Heart left ventricle (tissue), 16 donors: ENCODE measurements at places on chromosomes 2 and 18.

DNA sequence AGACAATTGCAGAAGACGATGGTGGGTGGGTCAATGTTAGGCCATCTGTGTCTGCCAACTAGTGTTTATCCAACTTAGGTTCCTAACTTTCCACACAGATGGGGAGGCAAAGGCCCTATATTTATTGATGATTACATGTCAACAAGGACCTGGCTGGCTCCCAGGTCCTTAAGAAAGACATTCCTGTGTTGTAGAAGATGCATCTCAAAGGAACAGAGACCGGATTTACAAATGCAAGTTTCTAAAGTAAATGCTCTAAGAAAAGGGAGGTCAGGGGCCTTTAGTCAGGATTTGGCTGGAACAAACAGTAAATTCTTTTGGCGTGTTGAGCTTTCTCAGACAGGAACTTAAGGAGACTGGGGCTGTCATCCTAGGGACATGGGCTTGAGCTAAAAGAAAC is 175.0 kb downstream of the SH3BP4 start:
- no peaks in the 10 kb centered on the region for H3K27me3 ChIP-seq
- H3K4me3 ChIP-seq = no peak overlapping the region
- H3K36me3 ChIP-seq = no peaks in the 10 kb centered on the region

- no peak for DNase-seq
- no peaks in the 10 kb centered on the region for H3K27me3 ChIP-seq
- H3K4me3 ChIP-seq = peak overlapping the region; percentile 78
- peaks cover 52% of the 10 kb centered on the region for H3K36me3 ChIP-seq
These were observed 1.1 kb downstream of the RPL37A start for GRCh38 chr2:216499641-216500218.

DNA sequence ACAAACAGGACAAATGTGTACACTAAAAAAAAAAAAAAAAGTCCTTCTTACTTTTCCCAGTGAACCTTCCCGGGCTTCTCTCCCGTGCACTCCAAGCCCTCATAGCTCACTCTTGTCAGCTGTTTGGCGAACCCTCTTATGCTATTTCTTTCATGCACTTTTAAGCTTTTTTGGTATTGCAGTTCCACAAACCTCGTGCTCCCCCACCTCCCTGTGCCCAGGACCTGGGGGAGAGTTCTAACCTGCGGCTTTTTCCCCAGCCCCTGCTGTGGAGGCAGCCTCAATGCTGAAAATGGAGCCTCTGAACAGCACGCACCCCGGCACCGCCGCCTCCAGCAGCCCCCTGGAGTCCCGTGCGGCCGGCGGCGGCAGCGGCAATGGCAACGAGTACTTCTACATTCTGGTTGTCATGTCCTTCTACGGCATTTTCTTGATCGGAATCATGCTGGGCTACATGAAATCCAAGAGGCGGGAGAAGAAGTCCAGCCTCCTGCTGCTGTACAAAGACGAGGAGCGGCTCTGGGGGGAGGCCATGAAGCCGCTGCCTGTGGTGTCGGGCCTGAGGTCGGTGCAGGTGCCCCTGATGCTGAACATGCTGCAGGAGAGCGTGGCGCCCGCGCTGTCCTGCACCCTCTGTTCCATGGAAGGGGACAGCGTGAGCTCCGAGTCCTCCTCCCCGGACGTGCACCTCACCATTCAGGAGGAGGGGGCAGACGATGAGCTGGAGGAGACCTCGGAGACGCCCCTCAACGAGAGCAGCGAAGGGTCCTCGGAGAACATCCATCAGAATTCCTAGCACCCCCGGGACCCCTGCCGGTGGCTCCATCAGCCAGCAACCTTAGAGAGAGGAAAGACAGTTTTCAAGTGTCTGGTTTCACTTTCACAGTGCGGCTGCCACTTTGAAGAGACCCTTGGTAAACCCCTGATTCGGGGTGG is 826 bp downstream of the KCNE4 start:
- H3K36me3 ChIP-seq = no peaks in the 10 kb centered on the region
- H3K4me3 ChIP-seq = peak overlapping the region; percentile 51
- DNase-seq = peak; percentile 54
- peak overlapping the region; percentile 83 for H3K27ac ChIP-seq
- no peaks in the 10 kb centered on the region for H3K27me3 ChIP-seq

DNA sequence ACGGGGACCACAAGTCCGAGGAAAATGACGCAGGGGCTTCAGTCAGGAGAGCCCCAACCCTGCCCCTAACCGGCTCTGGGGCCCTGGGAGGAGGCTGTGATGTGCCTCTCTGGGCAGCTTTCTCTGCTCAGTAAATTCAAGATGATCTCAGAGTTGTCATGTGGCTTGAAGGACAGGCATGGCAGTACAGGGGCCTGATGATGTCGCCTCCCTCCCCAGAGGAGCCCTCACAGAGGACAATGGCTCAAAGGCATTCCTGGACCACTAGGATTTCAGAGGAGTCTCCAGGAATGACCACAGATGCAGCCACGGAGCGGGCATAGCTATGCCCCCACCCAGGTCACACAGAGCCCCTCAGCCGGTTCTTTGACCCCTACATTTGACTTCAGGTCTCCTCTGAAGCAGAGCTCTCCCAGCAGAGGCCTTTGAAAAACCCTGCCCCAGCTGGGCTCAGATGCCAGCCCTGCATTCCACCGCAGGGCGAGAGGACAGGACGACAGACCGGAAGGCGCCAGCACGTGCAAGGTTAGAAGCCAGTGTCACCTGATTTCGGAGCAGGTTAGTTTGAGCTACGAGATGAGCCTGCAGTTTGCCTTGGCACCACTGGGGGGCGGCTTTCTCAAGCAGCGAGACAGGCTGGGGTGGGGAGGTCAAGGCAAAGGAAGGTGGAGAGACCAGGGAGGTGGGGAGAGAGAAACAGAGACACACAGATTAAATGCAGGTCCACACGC is 39.2 kb downstream of the BIN1 start:
- H3K27me3 ChIP-seq = no peaks in the 10 kb centered on the region
- no peak overlapping the region for H3K4me3 ChIP-seq
- H3K4me1 ChIP-seq = peaks cover 13% of the 10 kb centered on the region

DNA sequence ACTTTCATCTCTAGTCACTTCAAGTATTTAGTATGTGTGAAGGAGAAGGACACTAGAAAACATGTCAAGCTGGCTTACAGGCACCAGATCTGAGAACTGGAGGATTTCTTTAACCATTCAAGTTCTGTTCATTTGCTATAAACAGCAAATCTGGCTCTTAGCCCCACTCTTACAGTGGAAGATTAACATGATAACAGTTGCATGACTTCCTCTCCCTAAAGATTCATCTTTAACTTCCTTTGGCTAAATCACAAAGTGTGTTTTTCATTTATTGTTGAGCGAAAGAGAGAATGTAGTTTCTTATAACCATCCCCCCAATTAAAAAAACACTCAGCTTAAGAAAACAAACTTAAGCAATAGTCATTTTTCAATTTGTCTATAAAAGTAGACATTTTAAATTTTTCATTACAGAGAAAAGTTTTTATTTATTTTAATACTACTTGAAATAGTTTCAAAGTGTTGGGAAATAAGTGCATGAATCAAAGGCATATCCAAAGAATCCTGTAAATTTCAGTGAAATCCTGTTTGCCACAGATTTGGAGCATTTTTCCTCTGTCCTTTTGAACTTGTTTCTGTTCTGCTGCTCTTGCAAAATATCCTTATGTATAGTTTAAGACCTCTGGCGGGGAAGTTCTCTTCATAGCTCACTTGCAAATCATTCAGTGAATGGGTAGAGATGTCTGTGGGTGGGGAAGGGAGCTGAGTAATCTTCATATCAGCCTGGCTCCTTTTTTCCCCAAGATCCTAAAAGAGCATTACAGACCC is 241.0 kb upstream of the RBBP8 start:
- H3K27me3 ChIP-seq = no peaks in the 10 kb centered on the region
- H3K4me3 ChIP-seq = no peak overlapping the region
- no peak overlapping the region for H3K27ac ChIP-seq
- no peaks in the 10 kb centered on the region for H3K36me3 ChIP-seq
- H3K4me1 ChIP-seq = no peaks in the 10 kb centered on the region

- H3K4me3 ChIP-seq = no peak overlapping the region
- no peaks in the 10 kb centered on the region for H3K27me3 ChIP-seq
- no peak overlapping the region for H3K27ac ChIP-seq
- H3K4me1 ChIP-seq = no peaks in the 10 kb centered on the region
These were observed 126.7 kb upstream of the SMIM21 start for GRCh38 chr18:75554176-75554575.

DNA sequence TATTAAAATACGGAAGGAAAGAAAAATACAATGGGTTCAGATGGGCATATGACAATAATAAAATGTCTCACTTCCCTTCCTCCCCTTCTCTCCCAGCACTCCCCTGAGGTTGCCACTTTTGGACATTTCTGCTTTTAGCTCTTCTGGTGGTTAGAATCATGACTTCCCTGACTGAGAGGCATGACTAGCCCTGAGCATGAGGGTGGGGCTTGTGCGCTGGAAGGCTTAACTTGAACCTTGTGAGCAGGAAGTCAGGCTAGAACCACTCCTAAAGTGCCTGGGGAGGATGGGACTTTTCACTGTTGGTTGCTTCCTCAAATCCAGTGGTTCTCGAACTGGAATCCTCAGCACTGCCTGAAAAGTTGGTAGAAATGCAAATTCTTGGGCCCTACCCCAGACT is 19.7 kb upstream of the ARHGAP25 start:
- no peaks in the 10 kb centered on the region for H3K4me1 ChIP-seq
- no peaks in the 10 kb centered on the region for H3K36me3 ChIP-seq
- H3K4me3 ChIP-seq = no peak overlapping the region

GRCh38 chr18:42576124-42576523 is 539.4 kb downstream of the RIT2 start:
- no peaks in the 10 kb centered on the region for H3K27me3 ChIP-seq
- DNase-seq = no peak
- no peaks in the 10 kb centered on the region for H3K36me3 ChIP-seq
- no peak overlapping the region for H3K4me3 ChIP-seq

DNA sequence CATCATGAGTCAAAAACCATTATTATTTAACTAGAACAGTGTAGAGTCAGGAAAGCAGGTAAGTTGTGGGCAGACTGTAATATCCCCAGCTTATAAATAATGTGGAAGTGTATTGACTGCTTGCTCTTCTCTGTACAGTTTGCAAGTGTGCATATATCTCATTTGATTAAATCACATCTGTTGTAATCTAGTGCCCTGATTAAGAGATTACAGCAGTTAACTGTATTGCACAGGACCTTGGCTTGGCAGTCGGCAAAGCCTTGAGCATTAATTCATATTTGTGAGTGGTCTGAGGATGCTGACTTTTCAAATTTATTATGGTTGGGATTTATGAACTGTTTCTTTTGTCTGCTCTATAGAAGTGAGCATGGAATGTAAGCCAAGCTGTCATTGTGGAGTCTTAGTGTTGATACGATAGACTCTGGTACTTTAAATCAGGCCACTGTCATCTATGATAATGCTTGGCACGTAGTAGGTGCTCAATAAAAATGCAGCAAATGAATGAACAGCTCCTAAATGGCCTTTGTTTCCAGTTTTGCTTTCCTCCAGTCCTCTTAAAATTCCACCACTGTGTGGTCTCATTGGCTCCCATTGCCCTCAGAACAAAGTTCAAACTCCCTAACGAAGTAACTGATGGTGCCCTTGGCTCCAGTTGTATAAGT is 48.3 kb downstream of the RAB31 start:
- H3K4me1 ChIP-seq = no peaks in the 10 kb centered on the region
- H3K36me3 ChIP-seq = no peaks in the 10 kb centered on the region
- no peaks in the 10 kb centered on the region for H3K27me3 ChIP-seq
- DNase-seq = no peak
- no peak overlapping the region for H3K4me3 ChIP-seq
- no peak overlapping the region for H3K27ac ChIP-seq

DNA sequence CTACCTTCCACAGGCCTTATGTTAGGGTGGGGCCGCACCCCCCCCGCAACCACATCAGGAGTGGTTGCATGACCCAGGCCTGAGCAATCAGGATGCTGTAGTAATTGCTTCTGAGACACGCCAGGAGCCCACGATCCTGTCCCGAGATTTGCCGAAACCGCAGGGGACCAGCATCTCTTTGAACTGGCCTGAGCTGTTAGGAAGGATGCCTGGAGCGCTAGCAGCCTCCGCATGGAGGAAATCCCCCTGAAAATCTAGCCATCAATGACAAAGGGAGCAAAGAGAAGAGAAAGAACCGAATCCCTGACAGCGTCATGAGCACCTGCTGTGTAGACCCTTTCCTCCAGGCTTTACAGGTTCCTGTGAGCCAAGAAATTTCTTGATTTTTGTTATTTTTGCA is 8.7 kb upstream of the TEX44 start:
- no peaks in the 10 kb centered on the region for H3K36me3 ChIP-seq
- no peaks in the 10 kb centered on the region for H3K27me3 ChIP-seq
- H3K4me1 ChIP-seq = no peaks in the 10 kb centered on the region
- no peak overlapping the region for H3K27ac ChIP-seq
- no peak overlapping the region for H3K4me3 ChIP-seq
